Pons (tissue), 1 donor: ENCODE measurements at places on chromosomes 4 and X.

- no peak for DNase-seq
Measured at GRCh38 chrX:151970661-151971060, 3.8 kb downstream of the GABRE start.

DNA sequence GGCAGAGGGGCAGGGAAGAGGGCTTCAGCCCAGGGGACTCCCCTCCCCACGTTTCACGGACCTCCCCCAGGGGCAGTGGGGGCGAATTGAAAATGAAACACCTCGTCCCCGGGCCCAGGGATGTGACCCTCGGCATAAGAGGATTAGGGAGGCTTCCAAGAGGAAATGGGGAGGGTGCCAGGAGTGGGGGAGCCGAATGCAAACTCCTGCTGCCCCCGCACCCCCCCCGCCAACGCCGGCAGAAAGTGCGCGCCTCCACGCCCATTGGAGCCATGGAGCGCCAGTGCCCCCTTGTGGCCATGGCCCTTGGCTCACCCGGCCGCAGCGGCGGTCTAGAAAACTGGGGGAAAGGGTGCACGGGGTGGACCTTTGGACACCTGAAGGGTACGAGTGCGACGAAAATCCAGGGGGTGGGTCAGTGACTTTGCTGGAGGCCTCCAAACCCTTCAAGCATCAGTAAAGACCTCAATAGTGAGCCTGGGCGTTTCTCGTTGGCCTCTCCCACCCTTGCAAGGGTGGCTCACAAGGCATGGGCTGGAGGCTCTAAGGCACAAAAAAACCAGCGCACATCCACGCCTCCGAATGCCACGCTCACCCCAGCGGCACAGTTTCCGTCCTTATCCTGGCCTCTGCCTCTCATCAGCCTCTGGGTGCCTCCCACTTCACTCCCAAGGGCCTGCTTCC, 120.8 kb upstream of the PJA1 start:
- no peak for DNase-seq

- no peak for DNase-seq
Measured at GRCh38 chrX:74465424-74465823, 44.1 kb downstream of the SLC16A2 start.

DNA sequence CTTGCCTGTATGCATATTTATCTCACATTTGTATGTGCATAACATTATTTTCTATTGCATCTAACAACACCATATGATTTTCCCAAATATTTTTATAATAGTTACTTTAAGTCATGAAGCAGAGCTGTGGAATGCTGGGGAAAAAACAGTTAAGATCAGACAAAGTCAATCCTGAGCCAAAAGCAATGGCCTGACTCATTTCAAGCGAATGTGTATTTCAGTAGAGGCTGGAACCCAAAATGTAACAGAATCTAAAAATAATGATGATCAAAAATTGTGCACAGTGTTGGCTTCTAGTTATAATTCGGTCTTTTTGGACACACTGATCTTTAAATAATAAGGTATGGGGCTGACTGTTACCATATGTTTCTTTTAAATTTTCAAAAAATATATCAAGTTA, 516.2 kb upstream of the ADGRL3 start:
- no peak for DNase-seq

- DNase-seq, result no peak
Measured at GRCh38 chrX:154775419-154776349, 13.0 kb downstream of the DKC1 start.

DNA sequence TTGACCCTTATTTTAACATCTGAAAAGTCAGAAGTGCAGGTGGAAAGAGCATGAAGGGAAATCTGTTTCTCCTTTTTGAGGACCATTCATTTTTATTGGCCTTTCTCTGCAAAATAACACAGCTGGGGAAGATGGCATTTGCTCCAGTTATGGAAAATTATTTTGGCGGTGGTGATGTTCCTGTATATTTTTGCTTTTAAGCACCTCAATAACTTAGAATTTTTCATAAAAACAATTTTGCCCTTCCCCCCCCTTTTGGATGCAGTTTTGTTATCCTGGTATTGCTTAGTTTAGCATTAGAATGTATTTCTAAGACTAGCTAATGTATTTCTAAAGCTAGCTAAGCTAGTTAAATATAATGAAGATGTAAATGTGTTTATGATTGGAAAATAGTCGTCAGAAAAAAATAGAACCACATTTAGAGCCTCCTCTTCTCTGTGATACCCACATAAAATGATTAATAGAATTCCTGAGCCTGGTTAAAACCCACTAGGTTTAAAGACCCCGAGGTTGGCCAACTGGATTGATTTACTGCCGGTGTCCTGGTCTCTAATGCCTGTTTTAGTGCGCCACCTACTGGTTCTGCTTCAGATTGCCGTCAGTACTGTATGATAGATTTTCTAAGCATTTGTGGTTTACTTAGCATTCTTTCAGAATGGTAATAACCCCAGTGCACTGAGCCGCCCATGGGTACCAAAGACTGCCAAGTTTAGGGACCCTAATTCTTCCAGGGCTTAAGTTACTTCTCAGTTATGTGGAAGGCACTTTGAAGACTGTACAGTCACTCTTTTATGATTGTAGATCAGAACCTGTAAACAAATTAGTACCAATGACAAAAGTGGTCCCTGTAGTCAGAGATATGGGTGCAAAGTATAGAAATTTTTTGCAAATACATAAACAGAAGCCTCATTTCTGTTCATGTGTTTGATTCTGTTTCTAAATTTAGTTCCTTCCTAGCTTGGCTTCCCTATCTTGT, 11.4 kb downstream of the KLF3 start:
- DNase-seq, result peak; percentile 90

GRCh38 chr4:56859841-56860240, 38.3 kb upstream of the SPINK2 start:
- DNase-seq, result no peak

DNA sequence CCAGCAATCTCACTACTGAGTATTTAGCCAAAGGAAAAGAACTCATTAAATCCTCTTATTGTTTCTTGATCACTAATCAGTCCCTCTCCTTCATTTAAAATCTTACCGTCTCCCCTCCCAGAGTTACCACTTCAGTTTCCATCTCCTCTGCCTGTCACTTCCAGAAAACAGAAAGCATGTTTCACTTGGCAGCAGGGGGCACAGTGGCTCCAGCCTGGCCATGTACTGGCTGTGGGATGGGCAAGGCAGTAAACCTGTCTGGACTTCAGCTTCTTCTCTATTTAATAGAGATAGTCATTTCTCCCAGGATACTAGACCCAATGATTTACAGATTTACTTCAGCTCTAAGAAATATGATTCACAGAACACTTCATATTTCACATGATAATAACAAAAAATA, 63.2 kb downstream of the CD40LG start:
- peak; percentile 35 for DNase-seq

- DNase-seq, result no peak
Measured at GRCh38 chr4:42339935-42340406, 57.3 kb upstream of the SHISA3 start.

DNA sequence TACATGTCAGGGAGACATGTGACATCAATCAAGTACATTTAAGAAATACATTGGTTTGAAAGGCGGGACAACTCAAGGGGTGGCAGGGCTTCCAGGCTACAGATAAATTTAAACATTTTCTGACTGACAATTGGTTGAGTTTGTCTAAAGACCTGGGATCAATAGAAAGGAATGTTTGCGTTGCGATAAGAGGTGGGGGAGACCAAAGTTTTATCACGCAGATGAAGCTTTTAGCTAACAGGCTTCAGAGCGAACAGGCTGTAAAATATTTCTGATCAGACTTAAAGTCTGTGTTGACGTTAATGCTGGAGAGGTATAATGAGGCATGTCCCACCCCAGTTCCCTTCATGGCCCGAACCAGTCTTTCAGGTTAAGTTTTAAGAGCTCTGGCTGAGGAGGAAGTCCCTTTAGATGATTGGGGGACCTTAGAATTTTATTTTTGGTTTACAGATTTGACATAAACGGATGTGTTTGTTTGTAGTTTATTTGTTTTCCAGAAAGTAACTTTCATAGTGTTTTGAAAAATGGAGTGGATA, 346.7 kb upstream of the RASGEF1B start:
- DNase-seq, result no peak

- DNase-seq, result no peak
Measured at GRCh38 chrX:1196436-1196835, 16.0 kb downstream of the CRLF2 start.

- DNase-seq, result no peak
Measured at GRCh38 chr4:6562931-6563901, 11.8 kb upstream of the MAN2B2 start.

DNA sequence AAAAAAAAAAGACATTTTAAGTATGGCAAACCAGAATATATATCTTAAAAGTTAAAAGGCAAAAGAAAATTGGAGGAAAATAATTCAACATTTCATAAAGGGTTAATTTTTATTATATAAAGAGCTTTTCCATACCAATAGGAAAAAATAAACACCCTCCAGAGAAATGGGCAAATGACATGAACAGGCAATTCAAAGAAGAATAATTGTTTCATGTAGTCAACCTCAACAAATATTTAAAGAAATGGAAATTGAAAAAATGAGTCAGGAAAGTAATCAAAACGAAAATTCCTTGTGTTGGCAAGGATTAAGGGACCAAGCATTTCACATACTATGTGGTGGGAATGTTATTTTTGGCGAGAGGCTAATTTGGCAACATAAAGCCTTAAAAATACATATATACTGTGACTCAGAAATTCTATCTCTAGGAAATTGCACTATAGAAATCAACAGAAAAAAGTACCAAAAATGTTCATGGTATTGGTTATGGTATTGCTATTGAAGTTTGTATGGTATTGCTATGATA, 87.6 kb downstream of the HAUS3 start:
- no peak for DNase-seq

DNA sequence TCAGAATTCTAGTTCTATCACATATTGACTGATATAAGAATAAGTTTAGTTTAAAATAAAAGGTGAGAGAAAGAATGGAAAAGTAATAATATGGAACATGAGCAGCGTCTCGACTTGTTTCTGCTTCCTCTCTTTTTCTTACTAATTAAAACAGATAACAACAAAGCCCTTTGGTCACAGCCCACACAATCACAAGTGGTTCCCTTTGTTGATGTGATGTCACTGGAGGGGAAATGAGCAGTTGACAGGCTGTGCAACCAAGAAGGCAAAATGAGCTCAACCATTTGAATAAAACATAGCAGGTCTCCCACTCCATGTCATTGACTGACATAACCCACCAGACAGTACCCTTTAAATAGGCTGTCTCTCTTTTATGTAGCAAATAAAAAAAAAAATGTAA, 342.5 kb upstream of the MAGEB2 start:
- DNase-seq, result peak; percentile 87

DNA sequence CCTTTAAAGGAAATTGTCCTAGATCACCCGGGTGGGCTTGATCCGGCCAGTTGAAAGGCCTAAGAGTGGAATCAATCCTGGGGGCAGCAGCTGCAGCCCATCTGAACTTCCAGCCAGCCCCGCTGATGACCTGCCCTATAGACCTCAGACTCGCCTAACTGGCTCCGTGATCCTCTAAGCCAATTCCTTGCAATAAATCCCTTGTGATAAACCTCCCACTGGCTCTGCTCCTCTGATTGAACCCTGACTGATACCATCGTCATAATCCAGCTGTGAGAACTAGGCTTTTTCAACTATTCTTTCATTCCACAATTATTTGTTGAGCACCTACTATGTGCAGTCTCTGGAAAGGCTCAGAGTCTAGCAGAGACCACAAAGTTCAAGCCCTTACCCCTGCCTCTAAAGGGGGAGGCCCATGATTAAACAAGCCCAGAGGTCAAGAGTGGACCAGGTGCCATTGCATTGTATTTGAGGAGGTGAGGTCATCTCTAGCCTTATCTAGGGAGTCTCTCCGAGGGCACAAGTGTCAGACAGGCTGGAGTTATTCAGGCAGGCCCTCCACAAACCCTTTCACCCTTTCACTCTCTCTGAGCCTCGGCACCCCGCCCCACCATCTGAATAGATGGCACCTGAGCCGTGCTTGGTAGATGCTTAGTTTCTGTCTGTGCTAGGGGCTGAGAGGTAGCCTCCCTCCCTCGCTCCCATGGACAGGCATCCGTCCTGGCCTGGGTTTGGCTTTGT, 20.5 kb upstream of the GPR78 start:
- DNase-seq, result no peak

- no peak for DNase-seq
Measured at GRCh38 chr4:142356801-142357200, 489.3 kb downstream of the INPP4B start.

GRCh38 chrX:120305531-120306141, 5.6 kb downstream of the TMEM255A start:
- no peak for DNase-seq

GRCh38 chr4:98510757-98511517, 147.5 kb downstream of the TSPAN5 start:
- no peak for DNase-seq

GRCh38 chrX:10903523-10903922, 207.6 kb upstream of the HCCS start:
- no peak for DNase-seq

DNA sequence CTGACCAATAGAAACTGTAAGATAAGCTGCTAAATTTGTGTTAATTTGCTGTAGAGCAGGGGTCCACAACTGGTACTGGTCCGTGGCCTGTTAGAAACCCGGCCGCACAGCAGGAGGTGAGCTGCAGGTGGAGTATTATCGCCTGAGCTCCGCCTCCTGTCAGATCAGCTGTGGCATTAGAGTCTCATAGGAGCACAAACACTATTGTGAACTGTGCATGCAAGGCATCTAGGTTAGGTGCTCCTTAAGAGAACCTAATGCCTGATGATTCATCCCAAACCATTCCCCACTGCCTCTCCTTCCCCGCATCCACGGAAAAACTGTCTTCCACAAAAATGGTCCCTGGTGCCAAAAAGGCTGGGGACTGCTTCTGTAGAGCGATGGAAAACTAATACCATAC, 19.7 kb downstream of the FBXW7 start:
- DNase-seq, result no peak

- DNase-seq, result peak; percentile 14
Measured at GRCh38 chrX:44012484-44013096, 39.4 kb upstream of the NDP start.

DNA sequence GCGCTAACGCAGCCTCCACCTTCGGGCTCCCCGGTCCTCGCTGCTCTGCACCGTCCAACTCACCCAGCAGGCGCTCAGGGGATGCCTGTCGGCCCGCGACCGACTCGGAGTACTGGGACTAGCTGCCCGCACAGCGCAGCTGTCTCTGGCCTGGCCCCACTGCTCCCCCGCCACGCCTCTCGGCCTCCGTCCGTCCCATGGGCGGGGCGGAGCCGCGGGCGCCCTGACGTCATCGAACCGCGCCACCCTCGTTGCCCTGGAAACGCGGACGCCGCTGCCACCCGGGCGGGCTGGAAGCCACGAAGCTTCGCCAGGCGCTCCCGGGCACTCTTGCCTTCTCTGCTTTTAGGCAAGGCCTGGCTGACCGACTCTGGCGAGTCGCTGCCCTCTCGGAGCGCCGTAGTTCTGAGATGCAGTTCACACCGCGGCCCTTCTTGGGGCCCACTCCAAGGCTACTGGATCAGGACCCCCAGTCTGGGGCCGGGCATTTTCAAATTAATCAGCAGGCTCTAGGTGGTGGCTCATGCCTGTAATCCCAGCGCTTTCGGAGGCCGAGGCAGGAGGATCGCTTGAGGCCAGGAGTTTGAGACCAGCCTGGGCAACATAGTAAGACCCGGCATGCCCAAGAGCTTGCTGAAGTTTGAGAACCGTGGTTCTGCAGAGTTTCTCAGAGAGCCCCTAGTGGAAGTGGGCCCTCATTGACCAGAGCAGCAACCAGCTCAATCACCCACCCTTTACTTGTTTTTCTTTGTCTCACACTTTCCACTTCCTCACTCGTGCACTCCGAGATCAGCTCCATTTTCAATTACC, 12.0 kb downstream of the ACOX3 start:
- DNase-seq, result peak; percentile 72
